Umbilical cord (tissue), 2 donors: ENCODE measurements at places on chromosomes 2 and 18. TPM values are rescaled to one million over a fixed set of nuclear protein-coding genes. Genes with fewer than 3 reads are reported as not detected.
A peak's percentile ranks its signal among the peaks of the same experiment; 100 is the strongest.

DNA sequence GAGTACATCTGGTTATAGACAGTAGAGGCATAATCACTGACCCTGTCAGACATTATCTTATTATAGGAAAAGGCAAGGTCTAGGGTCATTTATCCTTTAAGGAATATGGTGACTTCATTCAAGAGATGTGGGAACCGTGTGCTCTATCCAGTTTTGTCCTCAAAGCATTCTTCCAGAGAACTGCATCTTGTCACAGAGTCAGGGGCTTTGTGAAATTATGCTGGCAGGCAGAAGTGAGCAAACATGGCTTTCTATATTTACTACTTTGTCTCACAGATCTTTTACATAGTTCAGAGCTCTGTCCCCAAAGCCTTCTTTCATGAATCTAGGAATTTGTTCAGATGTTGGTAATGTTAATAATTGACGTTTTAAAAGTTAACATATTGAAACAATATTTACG is 177.4 kb downstream of the ASXL3 start:
- DNase-seq: peak; percentile 84

- DNase-seq: peak; percentile 54
Observed at GRCh38 chr18:5582849-5583681, 39.3 kb upstream of the EPB41L3 start.

DNA sequence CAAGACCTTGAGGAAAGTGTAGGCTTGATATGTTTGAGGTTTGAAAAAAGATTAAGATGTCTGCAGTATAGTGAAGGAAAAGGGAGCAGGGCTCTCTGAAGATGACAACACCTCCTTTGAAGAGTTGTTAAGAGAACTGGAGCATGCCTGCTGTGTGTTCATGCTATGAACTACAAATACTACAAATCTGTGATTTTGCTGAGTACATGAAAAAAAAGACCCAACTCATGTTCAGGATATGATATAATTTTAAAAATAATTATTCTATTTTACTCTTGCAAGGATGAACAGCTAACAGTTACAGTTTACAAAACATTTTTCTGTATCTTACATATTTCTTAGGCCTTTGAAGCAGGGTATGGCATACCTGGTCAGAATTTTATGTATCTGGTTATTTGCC is 305.4 kb upstream of the CWC22 start:
- no peak for DNase-seq

GRCh38 chr2:174442546-174443510 is 44.0 kb downstream of the GPR155 start:
- DNase-seq: peak; percentile 81

- DNase-seq: no peak
Observed at GRCh38 chr2:61639721-61640120, 101.6 kb upstream of the XPO1 start.

GRCh38 chr2:72605836-72606442 is 219.9 kb downstream of the EXOC6B start:
- no peak for DNase-seq

- no peak for DNase-seq
Observed at GRCh38 chr2:30681022-30681421, 126.2 kb downstream of the CAPN13 start.

DNA sequence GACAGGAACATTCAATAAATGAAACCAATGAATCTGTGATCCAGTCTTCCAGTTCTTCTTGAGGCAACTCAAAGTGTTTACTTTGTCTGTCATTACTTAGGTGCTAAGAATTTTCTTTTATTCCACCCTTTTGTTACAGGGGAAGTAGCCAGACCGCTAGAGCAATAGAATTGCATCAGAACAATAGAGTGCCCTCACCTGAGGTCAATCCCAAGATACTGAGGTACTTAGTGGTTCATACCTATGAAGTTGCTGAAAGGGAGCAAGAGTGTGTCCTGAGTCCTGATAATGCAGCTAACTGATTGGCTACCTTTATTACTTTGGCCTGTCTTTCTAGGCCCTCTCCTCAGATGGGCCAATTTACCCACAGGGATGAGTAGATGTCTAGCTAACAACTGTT is 359.4 kb upstream of the KCNH7 start:
- no peak for DNase-seq

The NDUFAF7 gene
- total RNA-seq: 37.3 TPM
